ENCODE measurements at places on chromosomes 7 and 10. TPM values are rescaled to one million over a fixed set of nuclear protein-coding genes. Genes with fewer than 3 reads are reported as not detected.

PKD2L1 gene
- not detected for polyA plus RNA-seq

PI4K2A gene
- polyA plus RNA-seq = 29.3 TPM

GRID2IP gene
- not detected for polyA plus RNA-seq

SLC13A4 gene
- 0.04 TPM for polyA plus RNA-seq

SRRM3 gene
- 0.48 TPM for polyA plus RNA-seq

VWDE gene
- not detected for polyA plus RNA-seq

GRCh38 chr10:89377705-89378637 lies at the start of gene IFIT1B:
Gene IFIT1B (plus strand): TSS chr10:89378056. CDS start chr10:89378136, 80 bp downstream.
- no peak for DNase-seq

DNA sequence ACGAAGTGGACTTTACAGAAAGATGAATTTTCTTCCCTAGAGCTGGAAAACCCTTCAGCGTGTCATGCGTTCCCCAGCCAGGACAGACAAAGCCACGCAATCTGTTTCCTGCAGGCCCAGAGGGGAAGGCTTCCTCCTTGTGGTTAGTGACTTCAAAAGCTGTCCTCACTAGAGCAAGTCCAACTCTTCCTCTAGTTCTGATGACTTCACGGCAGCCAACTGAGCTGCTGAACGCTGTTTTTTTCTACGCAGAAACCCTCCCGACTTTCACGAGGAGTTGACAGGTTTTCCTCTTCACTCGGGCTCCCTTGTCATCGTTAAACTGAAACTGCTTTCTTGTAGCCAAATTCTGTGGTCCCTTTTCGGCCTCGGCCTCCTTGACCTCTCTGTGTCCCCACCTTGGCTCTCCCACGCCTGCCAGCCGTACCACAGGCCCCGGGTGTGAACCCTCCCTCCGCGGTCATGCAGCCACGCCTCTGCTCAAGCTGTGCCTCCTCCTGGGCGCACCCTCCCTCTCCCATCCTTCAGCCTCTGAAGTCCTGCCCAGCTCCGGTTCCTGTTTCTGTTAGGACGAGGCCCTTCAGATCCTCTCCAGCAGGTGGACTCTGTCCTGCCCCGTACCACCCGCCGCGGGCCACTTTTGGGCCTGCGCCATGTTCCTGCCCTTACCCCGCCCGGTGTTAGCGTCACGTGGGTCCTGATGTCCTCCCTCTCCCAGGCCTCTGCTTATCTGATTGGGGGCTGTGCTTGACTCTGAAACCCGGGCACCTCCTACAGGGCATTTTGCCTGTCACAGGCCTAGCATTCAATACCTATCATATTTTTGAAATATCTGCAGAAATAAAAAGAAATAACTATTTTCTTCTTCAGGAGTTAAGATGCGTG lies 39.3 kb downstream of the CUX1 start:
- peak; percentile 66 for DNase-seq

DNA sequence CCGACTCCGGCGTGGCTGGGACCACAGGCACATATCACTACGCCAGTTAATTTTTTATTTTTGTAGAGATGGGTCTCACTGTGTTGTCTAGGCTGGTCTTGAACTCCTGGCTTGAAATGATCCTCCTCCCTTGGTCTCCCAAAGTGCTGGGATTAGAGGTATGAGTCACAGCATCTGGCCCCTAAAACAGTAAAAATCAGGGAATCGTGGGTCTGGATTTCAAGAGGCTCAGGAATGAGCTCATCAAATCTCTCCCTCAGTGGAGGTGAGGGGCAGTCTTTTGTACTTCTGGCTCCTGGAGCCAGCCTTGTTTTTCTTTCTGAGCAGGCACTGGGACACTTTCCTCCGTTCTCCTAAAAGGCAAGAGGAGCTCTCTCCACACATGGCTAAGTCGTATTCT lies 32.1 kb upstream of the RHEB start:
- DNase-seq = no peak

DNA sequence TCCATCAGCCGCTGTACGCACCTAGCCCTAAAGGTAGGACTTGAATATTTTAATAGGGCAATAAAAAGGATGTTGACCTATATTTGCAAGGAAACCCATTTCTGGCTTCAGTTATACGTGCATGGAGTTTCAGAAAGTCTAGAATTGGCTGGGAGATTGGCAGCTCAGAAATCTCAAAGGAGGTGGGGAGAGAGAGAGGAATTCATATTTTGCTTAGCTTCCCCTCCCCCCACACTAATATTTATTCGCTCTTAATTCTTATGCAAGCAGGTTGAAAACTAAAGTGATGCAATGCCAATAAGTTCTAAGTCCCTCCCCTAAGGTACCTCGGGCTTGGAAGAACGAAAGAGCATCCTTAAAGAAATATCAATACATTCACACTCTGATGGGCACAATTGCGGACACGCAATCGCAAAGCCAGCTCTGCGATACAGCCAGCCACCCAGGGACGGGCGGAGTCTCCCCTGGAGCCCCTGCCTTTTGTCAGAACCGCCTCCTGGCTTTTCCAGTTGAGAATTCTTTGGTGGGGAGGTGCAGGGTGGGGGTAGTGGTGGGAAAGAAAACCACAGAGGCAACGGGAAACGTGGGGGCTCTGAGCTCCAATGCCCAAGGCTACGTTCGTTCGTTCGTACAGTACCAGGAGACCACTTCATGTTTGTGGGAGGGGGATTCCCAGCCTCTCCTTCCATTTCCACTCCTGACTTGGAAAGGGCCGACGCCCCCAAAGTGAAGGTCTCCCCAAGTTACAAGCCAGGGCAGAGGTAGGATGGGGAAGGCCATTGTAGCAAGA lies 1.3 kb downstream of the SHH start:
- DNase-seq = no peak

DNA sequence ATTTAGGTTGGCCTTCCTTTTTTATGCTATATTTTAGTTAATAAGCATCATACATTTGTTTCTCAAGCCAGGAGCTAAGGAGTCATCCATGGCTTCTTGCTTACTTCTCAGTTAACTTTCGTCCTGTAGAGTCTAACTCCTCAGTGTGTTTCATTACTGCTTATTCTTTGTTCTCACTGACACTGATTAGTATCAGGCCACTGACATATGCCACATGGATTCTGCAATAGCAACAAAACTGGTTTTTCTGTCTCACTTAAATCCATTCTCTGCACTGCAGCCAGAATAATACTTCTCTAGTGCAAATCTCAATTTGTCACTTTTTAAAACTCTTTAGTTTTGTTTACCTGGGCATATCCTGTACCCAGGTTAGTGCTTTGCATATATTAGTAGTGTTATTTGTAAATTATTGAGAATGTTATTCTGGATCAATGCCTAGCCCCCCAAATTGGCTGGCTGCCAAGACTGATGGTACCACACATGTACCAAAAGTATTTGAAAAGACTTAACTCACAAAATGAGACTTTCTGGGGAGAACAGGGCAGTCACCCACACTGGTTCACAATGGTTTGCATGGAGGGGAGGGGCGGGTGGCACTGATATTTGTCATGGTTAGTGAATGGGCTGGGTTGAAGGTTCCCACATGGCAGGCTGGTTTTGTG lies 79.1 kb downstream of the CCSER2 start:
- DNase-seq = no peak

GRCh38 chr7:35555386-35555785 lies 139.5 kb downstream of the HERPUD2 start:
- no peak for DNase-seq

DNA sequence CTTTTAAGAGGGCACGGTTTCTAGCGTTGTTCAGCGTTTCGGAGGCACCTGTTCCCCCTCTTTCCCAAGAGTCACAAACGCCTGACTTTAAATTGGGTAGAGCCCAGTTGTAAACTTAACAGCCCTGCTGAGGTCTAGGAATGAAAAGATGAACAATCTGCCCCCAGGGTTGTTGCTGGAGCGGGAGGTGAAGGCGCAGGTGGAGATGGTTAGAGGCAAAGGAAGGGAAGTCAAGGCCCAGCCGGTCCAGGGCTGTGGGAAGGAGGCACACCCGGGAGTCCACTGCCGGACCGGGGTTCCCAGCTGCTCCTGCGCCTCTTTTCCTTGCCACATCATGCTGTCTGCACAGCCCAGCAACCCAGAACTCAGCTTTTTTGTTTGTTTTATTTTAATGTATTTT lies 770 bp downstream of the PRXL2A start:
- DNase-seq = no peak

GRCh38 chr7:142313528-142313927 lies 55.7 kb upstream of the PRSS58 start:
- DNase-seq = no peak

DNA sequence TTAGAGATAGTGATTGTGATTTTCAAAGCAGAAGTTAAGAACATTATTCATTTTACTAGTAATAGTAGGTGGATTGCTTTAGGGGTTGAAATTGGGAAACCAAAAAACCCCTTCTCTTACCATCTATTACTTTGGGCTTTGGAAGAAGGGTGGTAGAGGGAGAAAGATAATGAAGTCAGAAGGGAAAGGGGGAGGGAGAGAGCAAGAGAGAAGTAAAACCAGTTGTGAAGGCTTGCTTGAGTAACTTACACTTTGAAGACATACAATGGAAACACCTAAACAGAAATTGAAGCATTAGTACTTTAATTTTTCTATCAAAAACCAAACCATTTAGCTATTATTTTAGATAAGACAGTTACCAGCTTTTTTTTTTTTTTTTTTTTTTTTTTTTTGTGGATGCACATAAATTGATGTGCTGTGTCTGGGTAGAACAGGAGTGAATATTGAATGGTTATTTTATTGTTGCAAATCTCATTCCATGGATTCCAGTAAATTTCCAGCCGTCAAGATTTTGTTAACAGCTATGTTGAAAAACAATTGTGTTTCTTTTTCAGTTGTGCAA lies 5.5 kb downstream of the PRKAR2B start:
- DNase-seq = no peak

DNA sequence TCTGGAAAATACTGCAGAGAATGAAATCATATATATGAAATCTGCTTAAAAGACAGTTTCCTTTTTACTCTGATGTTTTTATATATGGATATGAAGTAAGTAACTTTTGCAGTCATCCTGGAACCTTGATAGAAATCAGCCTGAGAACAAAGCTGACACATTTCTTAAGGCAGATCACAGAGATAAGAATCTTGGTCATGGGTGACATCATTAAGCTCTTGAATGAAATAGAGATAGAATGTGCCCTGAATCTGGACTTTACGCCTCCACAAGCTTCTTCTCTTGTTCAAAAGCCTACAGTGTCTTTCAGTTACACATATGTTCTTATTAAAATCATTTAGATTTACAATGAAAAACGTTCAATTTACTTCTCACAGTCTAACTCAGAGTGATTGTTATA lies 319.1 kb upstream of the CNTNAP2 start:
- DNase-seq = no peak

GRCh38 chr10:64369885-64370773 lies 848.9 kb downstream of the REEP3 start:
- no peak for DNase-seq

DNA sequence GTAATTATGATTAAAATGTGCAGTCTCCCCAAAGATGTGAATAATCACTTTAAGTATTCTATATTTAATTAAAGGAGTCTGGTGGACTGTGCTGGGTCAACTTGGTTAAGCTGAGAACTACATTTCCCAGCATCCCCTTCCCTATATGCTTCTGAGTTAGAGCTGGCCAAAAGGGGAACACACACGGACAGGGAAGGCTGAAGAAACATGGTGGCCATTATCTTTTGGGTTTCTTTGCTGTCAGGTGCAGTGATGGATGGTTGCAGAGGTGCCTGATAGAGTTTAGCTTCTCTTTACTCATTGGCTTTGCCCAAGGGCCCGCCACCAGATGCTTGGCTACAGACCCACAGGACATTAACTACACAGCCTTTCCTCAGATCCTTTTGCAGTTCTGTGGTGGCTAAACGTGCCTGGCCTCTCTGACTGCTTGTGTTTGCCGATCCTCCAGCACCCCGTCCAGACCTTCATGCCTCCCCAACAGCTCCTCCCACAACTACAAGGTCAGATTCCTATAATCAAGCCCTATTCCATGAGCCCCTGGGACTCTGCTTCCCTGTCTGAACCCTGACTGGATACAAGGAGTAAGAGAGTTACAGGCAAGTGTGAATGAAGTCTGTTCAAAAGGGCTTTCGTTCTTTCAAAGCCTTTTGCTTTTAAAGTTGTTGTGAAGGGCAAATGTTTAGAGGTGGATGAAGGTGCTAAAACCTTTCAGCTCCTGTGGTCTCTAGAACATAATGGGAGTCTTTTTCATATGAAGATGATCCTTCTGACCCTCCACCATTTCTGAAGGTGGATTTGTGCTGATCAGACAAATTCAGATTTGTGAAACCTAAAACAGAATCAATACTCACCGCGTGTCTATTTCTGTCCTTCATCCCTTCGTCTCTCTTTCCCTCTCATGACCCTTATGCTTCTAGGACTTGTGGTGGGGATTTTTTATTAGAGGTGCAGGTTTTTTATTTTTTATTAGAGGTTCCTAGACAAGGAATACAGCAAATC lies 21.5 kb downstream of the BUB3 start:
- no peak for DNase-seq

All from BJ (cell line).